ENCODE measurements at places on chromosomes 6 and 20.

GRCh38 chr6:40982917-40983316 lies 56.1 kb downstream of the UNC5CL start:
- DNase-seq, result no peak

DNA sequence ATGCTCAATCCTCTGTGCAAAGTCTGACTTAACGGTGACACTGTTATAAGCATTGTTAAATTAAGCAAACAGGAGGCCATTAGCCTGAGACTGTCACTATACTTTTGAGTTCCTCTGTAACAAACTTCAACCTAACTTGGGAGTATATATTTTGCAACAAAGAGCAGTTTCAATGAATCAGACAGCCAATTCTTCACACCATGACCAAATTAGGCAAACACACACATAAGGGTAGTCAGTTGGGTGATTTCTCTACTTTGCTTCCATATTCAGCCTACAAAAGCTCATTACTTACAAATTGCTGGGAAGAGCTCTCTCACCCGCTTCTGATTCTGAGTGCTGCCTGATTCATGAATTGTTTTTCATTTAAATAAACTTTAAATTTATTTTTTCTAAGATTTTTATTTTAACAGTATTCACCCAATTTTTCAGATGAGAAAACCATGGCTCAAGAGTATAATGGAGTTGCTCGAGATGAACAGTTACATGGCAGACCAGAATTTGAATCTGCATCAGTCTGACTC lies 60.5 kb downstream of the HACE1 start:
- no peak for DNase-seq

DNA sequence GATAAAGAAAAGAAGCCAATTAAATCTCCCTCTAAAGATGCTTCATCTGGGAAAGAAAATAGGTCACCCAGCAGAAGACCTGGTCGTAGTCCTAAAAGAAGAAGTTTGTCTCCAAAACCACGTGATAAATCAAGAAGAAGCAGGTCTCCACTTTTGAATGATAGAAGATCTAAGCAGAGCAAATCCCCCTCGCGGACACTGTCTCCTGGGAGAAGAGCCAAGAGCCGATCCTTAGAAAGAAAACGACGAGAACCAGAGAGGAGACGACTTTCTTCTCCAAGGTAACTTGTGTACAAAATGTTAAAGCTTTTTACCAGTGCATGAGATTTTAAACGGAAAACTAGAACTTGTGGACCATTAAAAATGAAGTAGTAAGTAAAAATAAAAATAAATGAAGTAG lies 46.5 kb downstream of the FAM217A start:
- DNase-seq, result no peak

- no peak for DNase-seq
These were observed 15.9 kb downstream of the MAP1LC3A start for GRCh38 chr20:34574426-34574825.

- DNase-seq, result no peak
These were observed 89.6 kb downstream of the MRAP2 start for GRCh38 chr6:84123186-84123585.

DNA sequence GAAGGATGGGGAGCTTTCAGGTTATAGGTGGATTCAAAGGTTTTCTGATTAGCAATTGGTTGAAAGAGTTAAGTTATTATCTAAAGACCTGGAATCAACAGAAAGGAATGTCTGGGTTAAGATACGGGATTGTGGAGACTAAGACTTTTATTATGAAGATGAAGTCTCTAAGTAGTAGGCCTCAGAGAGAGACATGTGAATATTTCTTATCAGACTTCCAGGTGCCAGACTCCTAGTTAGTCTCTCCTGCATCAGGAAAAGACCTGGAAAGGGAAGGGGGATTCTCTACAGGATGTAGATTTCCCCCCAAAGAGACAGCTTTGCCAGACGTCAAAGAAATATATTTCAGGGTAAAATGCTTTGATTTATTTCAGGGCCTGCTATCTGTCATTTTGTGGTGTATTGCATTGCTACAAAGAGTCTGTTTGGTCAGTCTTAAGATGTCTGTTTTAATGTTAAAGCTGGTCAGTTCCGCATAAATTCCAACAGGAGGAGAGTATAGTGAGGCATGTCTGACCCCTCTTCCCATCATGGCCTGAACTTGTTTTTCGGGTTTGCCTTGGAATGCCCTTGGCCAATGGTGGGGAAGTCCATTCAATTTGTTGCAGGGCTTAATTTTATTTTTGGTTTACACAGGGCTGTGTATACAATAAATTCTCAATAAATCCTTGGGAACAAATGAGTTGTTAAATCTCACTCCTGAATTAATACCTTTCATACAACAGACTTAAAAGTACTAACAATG lies 103.4 kb upstream of the RALGAPA2 start:
- no peak for DNase-seq

DNA sequence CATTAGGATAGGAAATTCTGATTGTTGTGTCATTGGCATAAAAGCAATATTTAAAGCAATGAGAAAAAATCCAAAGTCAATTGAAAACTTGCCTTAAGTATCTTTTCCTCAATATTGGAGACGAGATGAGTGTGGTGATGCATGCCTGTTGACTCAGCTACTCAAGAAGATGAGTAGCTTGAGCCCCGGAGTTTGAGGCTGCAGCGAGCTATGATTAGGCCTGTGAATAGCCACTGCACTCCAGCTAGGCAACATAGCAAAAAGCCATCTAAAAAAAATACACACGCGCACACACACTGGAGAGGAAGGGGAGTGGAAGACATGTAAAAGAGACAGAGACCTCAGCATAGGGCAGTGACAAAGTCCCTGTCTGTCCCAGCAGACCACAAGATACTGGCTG lies 9.7 kb upstream of the MARCKS start:
- no peak for DNase-seq

DNA sequence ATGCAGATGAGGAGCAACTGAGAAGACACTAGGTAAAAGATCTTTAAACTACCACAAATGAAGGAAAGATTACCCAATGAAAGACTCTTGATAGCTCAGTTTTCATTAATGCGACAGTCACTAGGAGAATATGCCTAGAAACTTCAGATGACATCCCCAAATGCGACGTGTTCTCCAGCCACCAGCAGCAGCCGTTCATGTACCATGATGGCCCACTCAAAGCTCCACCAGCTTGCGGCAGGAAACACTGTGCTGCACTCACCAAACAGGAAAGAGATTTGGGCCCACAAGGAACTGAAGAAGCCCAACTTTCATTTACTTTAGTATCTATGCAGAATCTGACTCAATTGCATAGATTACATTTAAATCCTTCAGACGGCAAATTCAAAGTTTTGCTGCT lies 7.5 kb downstream of the DIDO1 start:
- no peak for DNase-seq

DNA sequence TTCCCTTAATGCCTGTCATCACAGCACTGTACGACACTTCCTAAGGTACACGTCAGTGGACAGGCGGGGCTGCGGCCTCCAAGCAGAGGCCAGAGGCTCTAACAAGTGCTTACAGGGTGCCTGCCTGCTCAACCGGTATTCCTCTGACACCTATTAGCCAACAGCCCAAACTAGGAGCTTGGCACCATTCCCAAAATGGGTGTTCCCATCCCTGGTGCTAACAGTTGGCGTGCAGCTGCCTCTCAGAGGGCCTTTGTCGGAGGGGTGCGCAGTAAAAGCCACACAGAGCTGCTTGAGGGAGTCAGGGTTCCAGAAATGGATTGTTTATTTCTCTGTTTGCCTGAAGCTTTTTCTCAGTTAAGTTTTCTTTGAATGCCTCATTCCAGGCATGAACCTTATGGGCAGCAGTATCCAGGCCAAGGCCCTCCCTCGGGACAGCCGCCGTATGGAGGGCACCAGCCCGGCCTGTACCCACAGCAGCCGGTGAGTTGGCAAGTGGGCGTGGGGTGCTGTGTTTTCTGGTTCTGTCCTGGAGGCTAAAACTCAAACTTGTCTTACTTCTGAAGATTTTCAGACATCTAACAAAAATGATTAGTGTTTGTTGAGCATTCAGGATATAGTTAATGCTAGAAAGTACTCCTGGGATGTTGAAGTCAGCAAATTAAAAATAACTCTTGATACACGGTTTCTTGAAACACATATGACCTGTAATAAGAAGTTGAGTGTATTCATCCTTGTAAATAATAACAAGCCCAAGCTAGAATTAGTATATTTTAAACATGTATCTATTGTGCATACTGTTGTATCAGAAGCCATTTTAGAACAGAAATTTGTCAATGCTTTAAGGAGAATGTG lies 124.7 kb downstream of the TMEM242 start:
- no peak for DNase-seq

DNA sequence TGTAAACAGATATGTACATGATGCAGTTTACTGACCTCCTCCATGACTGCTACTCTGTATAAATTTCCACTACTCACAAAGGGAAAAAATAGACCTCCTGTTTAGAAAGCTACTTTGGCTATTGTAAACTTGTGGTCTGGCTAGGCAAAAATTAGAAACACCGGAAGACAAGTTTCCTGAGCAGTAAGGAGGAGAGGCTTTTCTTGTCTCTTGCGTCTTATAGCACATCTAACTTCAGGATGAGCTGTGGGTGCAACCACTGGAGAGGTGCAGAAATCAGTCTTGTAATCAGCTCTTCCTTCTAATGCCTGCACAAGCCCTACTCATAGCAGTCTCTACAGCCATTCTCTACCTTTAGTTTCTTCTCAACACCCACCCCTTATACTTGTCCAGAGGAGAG lies 296.5 kb upstream of the SLC35B3 start:
- no peak for DNase-seq

DNA sequence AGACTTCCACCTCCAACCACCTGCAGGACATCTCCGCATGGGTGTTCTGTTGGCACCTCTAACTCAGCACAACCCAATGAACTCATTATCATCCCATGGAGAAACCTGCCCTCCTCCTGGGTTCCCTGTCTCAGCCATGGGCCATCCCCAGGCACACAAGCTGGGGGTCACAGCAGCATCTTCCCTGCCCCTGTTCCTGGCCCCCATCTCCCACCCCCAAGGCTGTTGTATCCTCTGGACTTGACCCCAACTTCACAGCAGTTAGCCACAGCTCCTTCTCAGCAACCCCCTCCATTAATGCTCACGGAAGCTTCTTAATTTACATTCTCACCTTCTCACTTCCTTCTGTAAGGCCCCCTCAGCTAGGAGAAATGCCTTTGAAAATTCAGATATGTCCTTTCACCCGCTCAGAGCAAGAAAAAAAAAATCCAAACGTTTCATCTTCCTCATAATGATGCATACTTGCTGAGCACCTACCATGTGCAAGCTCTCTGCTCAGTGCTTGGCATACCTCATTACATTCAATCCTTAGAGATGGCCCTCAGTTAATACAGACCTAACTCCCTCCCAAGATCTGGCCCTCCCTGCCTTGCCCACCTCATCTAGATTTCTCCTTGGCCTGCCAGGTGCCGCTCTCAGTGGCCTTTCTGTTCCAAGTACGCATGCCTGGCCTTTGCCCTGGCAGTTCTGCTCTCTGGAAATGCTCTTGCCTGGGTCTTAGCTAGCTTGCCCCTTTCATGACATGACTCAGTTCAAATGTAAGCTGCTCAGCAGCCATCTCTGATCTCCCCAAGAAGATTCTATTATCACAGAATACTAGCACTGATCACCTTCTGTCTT lies 2.5 kb upstream of the NELFCD start:
- DNase-seq, result no peak

- DNase-seq, result no peak
These were observed 116.2 kb downstream of the KCNQ5 start for GRCh38 chr6:72738091-72738490.

DNA sequence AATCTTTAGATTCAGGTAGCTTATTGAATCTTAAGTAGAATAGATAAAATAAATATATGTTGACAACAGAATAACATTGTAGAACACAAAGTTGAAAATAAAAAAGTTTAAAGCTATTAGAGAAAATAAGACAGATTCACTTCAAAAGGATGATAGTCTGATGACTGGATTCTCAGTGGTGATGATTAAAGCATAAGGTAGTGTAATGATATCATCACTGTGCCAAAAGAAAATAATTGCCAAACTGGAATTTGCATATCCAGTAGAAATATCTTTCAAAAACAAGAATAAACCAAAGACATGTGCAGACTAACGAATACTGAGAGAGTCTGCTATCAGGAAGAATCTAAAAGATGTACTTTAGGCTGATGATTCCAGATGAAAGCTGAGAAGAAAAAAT lies 30.2 kb downstream of the ENPP1 start:
- no peak for DNase-seq

GRCh38 chr6:116268589-116269293 lies 11.0 kb downstream of the TSPYL1 start:
- DNase-seq, result no peak

DNA sequence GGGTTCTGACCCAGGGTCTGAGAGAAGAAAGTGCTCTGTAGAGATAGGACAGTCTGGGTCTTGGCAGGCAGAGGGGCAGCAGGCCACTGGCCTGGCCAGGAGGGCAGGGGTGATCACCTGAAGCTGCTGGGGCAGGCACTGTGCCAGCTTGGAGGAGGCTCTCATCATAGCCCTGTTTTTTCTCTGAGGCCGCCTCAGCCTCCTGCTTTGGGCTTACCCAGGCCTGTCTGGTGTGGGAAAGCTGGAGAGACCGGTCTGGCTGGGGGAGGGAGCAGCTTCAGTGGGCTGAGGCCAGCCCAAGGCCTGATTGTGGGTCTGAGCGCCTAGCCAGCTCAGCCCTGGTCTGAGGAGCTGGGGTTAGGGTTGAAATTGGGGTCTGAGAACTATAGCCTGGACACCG lies 3.9 kb downstream of the LPIN3 start:
- no peak for DNase-seq

DNA sequence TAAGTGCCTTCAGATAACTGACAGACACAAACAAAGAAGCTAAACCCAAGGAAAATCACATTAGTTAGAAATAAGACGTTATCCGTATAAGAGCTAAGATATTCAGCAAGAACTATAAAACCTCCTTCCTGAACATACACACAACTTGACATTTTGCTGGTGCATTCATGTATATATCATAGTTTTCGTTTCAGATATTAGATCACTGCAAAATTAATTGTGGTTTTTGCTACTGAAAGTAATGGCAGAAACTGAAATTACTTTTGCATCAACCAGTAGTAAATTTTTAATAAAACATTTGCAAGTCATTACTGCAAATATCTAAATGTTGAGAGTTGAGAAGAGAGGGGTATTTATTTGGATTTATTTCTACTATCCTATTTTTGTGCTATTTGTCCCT lies 26.1 kb upstream of the KCNQ5 start:
- DNase-seq, result no peak

GRCh38 chr6:11179419-11180202 lies 52.9 kb downstream of the NEDD9 start:
- no peak for DNase-seq

DNA sequence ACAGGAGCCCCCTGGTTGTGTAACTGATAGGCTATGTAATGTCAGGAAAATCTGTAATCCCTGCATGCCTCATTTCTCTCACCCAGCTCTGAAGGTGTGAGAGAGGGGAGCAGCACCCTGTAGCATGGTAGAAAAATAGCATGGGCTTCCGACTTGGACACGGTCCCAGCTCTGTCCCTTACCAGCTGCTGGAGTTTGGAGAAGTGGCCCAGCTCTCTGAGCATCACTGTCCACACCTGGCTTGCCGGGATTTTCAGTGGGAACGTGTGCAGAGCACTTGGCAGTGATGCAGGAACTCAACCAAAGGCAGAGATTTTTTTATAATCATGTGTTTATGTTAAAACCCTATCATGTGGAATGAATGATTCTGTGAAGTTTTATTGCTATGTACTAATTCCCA lies 34.6 kb downstream of the STK35 start:
- DNase-seq, result no peak

Data from retina (tissue), 1 donor.